ENCODE measurements at places on chromosomes 1 and 21.

- DNase-seq: peak; percentile 74
Measured at GRCh38 chr1:207941665-207942064, 30.7 kb upstream of the CD34 start.

GRCh38 chr21:42309753-42310213 lies 5.4 kb downstream of the TFF3 start:
- DNase-seq: peak; percentile 52

DNA sequence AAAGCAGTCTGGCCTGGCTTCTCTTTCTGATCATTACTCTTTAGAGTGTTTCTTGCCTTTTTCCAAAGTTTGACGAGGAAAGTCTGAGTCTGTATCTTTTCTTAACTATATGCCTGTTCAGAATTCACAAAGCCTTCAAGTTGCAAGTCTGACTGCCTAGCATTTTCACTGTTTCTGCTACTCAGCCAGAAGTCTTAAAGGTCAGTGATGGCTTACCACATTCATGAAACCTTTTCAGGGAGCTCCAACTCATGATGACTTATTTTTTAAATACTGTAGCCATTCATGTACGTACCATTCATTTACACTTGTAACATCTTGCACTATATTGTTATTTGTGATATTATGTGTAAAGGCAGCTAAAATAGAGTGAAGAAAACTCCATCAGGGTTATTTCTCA lies 58.2 kb downstream of the TNFSF4 start:
- no peak for DNase-seq

DNA sequence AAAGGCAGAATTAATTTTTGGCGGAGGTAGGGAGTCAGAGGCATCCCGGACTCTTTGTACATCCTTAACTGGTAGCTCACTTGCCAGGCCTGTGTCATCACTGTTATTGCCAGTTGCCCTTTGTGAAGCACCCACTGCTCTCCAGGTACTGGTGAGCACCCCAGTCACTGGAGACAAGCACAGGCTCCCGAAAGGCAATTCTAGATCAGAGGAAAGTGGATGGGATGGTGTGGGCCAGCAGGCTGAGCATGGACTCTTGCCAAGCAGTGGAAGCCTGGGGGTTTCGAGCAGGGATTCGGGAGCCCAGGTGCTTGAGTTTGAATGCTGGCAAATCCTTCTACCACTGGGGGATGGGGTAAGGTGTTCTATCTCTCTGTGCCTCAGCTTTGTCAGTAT lies 551.1 kb downstream of the MATN1 start:
- no peak for DNase-seq

- DNase-seq: peak; percentile 84
Measured at GRCh38 chr21:45309069-45309986, 21.6 kb upstream of the POFUT2 start.

Measured in astrocyte of the hippocampus (primary cell).